ENCODE measurements at places on chromosomes 4 and X.

- DNase-seq: no peak
These were observed 170.0 kb downstream of the MID1 start for GRCh38 chrX:10450229-10450958.

DNA sequence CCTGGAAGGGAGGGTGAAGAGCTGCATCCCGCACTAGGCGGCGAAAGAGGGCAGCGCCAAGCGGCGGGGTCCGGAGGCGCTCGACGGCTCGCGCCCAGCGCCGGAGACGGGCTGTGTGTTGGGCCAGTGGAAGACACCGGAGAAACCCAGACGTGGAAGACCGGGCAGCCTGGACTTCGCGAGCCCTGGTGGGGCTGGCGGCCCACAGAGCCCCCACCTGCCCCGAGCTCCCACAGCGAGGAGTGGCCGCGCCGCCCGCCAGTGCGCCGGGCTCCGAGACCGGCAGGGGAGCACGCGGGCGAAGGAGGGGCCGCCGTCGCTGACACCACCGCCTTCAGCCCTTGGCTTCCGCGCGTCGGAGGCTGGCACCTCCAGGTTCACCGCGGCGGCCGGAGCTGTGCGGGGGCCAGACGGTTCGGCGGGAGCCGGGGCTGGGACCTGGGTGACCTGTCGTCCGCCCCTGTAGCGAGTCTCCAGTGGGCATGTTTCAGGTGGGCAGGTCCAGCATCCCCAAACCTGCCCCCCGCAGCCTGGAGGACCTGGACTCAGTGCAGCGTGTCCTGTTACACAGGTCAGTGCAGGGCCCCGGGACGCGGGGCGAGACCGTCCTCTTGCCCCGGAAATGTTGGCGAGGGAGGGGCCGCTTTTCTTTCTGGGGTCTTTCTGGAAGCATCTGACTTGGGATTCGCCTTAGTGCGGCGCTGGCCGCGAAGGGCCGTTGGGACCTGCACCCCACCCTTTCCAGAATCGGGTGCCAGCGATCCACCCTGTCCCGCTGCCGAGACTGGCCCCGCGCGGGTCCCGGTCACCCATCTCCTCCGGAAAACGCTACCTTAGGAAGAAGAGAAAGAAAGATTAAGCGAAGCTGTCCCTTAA lies 9.6 kb upstream of the INTU start:
- no peak for DNase-seq

DNA sequence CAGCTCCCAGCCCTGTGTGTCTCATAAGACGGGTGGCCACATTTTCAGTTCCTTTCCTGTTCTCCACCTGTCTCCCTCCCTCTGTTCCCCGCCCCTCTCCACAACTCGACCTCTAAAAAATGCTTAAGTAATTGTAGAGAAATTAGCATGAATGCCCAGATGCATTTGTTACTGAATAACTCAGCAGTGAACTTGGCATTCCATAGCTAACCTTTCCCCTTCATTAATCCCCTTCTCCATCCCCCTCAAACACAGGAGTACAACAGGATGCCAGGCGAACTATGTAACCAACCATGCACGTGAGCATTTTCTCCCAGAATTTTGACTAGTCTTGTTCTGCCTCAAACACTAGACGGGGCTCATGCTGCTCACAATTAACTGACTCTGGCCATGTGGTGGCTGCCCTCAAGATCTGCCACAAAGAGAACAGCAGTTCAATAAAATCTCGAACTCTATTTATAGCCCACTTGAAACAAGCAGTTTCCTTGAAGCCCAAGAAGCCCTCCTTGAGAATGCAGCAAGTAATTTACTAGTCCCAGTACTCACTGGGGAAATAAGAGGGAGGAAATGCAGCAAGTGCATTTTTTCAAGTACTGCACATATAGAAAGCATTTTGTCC lies 351.2 kb downstream of the ARHGAP24 start:
- DNase-seq: no peak

DNA sequence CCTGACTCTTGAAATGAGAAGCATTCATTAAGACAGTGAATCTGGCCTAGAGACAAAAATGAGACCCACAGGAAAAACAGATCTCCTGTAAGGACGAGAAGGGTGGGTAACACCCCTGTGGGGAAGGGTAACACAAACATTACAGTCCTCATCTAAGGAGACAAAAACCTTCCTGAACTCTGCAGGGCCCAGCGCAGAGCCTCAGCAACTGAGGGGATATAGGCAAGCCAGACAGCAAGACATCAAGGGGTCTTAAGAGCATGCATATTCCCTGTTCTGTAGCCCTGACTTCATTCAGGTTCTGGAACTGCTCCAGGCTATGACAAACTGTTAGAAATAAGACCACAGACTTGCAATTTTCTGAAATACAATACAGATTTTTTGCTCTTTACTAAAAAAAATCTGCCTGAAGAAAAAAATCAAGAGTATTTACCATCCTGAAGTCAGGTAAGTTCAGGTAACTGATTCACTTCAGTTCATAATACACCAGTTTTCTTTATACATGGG lies 15.5 kb downstream of the COX18 start:
- DNase-seq: no peak

- no peak for DNase-seq
These were observed 97.5 kb upstream of the CXXC4 start for GRCh38 chr4:104592183-104592582.

- no peak for DNase-seq
These were observed 37.2 kb upstream of the SPANXC start for GRCh38 chrX:141279476-141279875.

- DNase-seq: no peak
These were observed 461.4 kb downstream of the NAF1 start for GRCh38 chr4:162705130-162705803.

DNA sequence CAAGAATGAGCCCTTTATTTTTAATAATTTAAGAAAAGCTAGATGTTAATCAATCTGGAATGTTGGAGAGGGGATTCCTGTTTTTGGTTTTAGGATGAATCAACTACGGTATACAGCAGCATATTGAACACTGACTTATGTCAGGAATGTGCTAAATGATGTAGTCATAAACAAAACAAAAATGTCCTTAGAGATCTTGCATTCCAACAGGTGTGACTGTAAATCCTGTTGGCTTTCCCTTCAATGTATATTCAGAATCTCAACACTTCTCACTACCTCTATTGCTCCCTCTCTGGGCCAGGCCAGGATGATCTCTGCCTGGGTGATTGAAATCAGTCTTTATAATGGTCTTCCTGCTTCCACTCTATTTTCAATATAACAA lies 37.8 kb upstream of the BDH2 start:
- no peak for DNase-seq

DNA sequence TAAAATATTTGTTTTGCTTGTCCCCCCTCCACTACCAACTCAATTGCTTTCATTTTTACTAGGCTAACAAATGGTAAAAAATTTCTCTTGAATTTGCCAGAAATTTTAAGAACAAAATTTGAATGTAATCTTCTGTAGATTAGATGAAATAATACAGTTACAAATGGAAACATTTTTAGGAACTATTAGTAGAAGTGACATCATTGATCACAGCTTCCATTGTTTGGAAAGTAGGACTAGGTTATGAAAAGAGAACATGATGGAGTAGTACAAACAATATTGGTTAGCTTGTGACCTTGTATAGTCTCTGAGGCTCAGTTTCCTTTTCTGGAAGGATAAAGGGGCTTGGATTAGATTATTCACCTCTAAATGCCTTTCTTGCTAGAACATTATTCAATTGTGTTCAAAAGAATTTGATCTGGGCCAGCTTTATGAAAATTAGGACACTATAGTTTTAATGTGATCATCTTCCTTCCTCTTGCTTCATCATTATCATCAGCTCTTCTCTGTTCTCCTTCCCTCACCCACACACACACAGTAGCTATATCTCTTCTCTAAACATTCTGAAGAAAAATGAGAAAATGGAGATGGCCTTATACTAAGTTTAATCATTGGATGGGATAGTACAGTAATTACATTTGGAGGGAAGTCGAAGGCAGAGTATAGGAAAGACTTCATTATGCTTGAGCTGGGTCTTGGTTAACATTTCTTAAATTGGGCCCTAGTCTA lies 9.9 kb downstream of the MTMR1 start:
- no peak for DNase-seq

- no peak for DNase-seq
These were observed 101.2 kb downstream of the SMIM20 start for GRCh38 chr4:26015133-26015651.

DNA sequence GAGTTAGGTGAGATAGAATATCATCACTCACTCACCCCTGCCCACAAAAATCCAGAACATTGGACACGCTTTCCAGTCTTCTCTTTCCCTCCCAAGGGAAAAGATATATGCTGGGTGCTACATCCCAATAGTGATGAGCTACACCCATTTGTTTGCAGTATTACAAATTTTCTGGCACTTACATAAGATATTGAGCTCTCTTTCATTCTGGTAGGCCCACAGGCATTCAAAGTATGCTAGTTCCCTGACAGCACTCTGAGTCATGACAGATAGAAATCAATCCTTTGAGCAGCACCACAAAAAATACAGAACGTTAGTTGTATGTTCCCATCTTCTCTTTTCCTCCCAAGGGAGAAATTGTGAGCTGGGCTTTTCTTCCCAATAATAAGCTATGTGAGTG lies 477.6 kb upstream of the GRID2 start:
- no peak for DNase-seq

DNA sequence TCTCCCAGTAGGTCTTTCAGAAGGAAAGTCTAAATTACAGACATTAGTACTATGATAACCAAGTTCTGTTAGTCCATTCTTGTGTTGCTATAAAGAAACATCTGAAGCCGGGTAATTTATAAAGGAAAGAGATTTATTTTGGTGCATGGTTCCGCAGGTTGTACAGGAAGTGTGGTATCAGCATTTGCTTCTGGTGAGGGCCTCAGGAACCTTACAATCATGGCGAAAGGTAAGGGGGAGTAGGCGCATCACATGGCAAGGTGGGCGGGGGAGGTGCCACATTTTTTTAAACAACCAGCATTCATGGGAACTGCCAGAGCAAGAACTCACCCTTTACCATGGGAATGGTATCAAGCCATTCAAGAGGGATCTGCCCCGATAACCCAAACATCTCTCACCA lies 26.2 kb upstream of the USP46 start:
- no peak for DNase-seq

- DNase-seq: no peak
These were observed at the start of gene EPGN for GRCh38 chr4:74308215-74308614. Gene EPGN (plus strand): TSS chr4:74308470. CDS start chr4:74308534, 64 bp downstream.

DNA sequence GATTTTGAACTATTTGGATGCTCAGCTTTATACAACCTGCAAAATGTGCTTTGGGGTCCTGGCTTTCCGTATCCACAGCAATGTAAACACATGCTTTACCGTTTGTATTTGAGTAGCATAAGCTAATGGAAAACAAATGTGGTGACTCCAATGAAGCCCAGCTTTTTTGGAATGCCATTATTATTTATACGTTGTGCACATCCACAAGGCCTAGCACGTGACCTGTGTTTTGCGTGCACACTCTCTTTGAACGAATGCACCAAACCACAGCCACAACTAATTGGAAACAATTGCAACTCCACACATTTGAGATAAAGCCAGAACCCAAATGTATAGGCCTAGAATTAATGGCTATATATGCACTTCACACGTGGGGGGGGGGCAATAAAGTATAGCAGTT lies 189.5 kb upstream of the GPC4 start:
- no peak for DNase-seq

DNA sequence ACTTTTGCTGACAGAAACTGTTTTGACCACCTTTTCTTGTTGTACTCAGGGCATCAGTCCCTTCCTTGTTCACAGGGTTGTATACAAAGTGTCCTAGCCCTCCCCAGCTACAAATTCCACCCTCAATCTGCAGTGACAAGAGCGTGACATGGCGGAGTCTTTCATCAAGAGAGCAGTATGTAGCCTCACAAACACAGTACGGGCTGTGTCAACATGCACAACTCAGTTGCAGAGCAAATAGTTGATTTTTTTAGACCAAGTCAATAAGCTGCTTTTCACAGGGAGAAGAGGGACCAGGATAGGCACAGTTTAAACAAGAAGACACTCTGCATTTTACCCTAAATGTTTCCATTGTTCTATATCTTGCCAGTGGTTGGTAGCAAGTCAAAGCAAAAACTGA lies 8.6 kb upstream of the HS6ST2 start:
- DNase-seq: no peak

DNA sequence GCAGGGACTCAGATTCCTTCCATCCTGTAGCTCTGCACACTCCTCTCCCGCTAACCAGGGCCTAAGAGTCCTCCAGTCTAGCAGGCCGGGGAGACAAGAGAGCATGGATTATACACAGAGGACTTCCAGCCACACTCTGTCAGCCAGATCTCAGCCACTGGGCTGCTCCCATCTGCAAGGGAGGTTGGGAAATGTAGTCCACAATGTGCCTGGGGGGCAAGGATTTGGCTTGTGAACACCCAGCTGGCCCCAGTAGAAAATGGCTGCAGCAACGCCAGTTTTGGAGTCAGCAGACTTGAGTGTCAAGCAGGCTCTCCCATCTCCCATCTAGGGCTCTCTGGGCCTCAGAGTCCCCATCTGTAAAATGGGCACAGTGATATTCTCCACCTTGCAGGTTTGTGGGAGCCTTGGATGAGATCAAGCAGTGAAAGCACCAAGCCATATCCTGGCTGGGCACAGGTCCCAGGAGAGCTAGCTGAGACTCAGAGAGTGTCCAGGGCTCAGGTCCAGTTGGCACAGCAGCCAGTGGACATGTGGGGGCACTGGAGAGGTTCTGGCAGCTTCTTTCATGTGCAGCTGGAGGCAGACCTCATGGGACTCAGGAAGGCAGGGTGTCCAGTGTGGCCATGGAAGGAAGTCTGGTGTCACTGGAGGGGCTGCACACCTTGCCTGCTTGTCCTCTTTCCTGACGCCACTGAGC lies 14.6 kb downstream of the PSAPL1 start:
- DNase-seq: peak; percentile 12

DNA sequence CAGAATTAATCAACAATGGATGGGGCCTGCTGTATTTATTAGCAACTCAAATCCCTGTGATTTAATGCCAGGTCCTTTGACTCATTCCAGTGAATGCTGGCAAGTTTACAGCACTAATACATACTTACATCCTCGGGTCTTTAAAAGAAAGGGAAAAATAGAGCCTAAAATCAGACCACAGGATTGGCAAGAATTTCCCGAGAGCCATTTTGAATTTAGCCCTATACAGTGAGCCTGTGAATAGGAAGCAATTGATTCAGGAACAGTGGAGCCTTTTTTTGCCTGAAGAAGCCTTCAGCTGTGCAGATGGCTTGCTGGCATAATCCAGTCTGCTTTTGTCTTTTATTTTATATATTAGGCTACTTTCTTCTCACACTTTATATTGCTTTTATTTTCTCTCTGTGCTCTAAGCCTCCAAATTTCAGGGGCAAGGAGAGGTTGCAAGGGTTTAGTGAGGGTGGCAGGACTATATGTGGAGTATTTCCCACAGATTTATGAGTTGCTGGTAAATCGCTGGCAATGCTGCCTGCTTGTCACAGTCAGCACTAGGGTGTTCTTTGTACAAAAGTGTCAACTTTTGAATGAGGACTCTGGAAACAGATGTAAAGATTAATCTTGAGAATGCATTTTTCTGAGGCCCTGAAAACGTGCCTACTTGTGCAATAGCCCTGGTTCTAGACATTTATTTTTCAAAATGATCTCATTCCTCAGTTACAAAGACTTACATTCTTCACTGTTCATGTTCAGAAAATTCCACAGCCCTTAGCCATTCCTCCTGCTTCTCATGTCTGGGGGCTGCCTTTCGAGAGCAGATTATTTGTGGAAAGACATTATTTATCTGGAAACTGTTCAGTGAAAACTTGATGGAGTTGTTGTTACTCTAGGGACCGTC lies 303.5 kb downstream of the SPRY1 start:
- no peak for DNase-seq

Data from activated CD4-positive, CD25-positive, alpha-beta regulatory T cell treated with anti-CD3 and anti-CD28 coated beads, Interleukin-2, amount 50 U/mL, for 72 hours (primary cell).